ENCODE measurements at places on chromosomes 11 and 22.

- DNase-seq = no peak
Measured at GRCh38 chr11:7672276-7672959, 882 bp downstream of the CYB5R2 start.

- DNase-seq = peak; percentile 52
Measured at GRCh38 chr11:34650528-34650927, 29.6 kb downstream of the EHF start.

GRCh38 chr11:35590412-35590811, 27.8 kb upstream of the FJX1 start:
- no peak for DNase-seq

DNA sequence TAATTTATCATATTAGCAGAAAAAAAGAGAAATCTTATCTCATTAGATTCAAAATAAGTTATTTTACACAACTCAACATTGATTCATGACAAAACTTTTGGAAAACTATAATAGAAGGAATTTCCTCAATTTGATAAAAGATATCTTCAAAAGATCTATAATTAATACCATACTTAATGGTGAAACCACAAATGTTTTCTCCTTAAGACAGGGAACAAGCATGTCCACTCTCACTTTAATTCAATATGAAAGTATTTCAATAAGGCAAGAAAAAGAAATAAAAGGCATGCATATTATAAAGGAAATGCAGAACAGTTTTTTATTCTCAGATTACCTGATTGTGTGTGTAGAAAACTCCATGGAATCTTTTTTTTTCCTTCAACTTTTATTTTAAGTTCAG, 23.6 kb downstream of the MTNR1B start:
- no peak for DNase-seq

GRCh38 chr22:24503137-24503842, 8.2 kb downstream of the UPB1 start:
- DNase-seq = peak; percentile 48

GRCh38 chr11:63629426-63629825, 15.2 kb upstream of the PLAAT3 start:
- DNase-seq = no peak

GRCh38 chr11:72195518-72196270, 3.8 kb downstream of the FOLR1 start:
- no peak for DNase-seq

- DNase-seq = no peak
Measured at GRCh38 chr22:23121000-23121421, 20.8 kb downstream of the RSPH14 start.

DNA sequence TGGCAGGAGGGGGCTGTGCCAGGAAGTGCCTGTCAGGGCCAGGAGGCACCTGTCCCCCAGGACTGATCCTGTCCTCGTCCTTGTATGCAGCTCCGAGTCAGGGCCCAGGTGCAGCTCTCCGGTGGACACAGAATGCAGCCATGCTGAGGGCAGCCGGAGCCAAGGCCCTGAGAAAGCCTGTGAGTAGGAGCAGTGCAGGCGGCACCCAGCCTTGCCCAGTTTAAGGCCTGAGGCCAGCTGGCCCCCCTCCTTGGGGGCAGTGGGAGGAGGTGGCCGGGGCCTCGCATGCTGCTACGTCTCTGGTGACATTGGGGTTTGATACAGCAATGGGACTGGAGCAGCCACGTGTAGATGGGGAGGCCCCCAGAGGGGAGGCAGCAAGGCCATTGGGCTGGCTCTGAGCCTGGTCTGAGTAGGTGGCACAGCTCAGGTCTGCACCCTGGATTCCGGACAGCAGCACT, 34.9 kb downstream of the SBF1 start:
- DNase-seq = no peak

GRCh38 chr22:45254789-45255278, 14.1 kb upstream of the KIAA0930 start:
- DNase-seq = no peak

DNA sequence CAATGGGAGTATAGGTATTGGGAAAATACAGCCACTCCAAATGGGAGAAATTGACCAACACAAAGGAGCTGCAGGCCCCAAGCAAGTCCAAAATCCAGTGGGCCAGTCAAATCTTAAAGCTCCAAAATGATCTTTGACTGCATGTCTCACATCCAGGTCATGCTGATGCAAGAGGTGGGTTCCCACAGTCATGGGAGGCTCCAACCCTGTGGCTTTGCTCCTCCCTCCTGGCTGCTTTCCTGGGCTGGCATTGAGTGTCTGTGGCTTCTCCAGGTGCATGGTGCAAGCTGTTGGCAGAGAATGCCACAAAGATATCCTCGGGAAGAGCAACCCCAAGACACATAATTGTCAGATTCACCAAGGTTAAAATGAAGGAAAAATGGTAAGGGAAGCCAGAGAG, 80.8 kb downstream of the IGLL5 start:
- DNase-seq = no peak

DNA sequence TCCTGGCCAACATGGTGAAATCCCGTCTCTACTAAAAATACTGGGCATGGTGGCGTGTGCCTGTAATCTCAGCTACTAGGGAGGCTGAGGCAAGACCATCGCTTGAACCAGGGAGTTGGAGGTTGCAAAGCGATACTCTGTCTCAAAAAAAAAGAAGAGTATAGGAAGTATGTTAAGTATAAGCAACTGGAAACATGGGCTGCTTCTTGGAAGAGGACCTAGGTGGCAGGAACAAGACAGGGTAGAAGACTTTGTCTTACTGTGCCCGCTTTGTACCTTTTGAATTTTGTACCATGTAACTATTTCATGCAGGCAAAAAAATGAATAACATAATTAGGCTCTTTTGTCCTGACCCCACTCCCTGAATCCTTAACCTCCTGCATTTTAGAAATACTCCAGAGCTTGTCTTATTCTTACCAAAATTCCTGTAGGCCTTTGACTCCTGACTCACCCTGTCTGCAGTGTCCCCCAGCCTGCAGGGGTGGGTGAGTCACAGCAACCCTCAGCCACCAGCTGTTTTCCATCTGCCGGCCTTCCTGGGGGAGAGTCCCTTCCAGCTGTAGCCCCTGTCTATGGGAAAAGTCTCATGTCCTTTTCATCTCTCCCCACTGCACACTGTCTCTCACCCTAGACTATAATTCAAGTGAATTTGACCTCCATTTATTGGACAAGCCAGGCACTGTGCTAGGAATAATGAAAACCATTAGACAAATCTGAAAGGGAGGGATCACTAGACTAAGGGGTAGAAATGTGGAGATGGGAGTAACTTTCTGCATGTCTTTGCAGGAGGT, 41.8 kb downstream of the TXN2 start:
- no peak for DNase-seq

GRCh38 chr22:22547692-22548300, 11.3 kb downstream of the PRAME start:
- no peak for DNase-seq

GRCh38 chr22:27983361-27983791, 64.3 kb upstream of the PITPNB start:
- DNase-seq = no peak

DNA sequence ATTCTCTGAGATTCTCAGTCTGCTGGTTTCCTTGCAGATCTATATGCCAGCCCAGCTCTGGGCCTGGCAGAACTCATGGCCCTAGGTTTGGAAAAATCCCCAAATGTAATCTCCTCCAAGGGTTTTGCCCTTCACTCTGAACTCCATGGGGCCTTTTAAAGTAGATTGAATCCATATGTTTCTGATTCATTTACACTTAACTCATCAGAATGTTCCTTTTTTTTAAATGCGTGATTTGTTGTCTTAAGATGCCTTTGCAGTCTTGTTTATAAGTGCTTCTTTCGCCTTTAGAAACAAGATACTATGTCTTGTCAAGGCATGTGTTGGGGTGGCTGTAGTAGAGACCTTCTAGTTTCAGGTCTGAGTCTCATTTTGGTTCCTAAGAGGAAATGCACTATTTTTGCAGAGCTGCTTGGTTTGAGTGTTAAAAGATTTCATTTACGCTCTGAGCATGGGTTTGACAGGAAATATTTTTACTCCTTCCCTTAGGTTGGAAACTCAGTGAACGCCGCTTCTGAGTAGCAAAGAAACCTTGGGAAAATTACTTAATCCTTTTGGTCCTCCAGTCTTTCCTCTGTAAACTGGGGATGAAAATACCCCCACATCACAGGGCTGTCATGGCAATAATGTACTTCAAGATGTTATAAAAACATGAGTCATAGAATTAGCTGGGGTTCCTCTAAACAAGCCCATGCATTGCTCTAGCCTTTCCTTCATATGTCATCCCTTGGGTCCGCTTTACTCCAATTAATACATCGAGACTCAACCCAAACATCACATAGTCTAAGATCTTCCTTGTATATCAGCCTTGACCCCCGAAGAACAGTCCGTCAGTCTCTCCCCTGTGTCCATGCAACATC, 83.5 kb downstream of the SNX19 start:
- DNase-seq = no peak

GRCh38 chr11:2159536-2160413, 1.2 kb downstream of the INS start:
- DNase-seq = no peak

DNA sequence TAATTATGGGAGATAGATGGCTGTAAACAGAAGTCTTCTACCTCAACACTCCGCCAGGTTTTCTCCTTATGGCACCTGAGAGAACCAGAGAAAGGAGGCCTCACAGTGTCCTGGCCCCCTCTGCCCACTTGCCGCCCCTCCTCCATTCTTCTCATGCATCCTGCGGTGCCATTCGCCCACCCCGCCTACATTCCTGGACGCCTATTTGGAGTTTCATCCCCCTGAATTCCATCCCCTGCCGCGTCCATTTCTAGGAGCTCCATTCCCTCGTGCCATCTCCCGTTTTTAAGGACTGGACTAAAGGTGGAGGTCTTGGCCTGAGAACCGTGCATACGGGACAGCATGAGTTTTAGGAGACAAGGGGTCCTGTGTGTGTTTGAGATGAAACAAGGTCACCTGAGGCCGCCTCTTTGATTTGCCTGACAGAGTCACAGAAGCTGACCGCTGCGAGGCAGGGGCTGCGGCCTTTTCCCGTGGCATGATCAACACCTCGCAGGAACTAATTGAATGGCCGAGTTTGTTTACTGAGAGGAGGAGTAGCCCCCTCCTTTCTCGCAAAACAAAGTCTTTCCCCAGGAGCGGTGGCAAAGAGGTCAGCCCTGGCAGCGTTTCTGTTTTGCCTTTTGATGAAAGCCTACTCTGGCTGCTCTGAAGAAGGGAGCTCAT, 246.2 kb downstream of the ST3GAL4 start:
- no peak for DNase-seq

GRCh38 chr22:36912694-36913426, 568 bp upstream of the CSF2RB start:
- DNase-seq = no peak

GRCh38 chr11:17791144-17791543, 56.6 kb downstream of the KCNC1 start:
- DNase-seq = no peak

GRCh38 chr11:26572770-26573402, 823 bp upstream of the MUC15 start:
- no peak for DNase-seq

GRCh38 chr11:104462341-104462740, 298.4 kb upstream of the PDGFD start:
- DNase-seq = no peak

- DNase-seq = no peak
Measured at GRCh38 chr11:2933375-2934020, 4.3 kb upstream of the PHLDA2 start.

GRCh38 chr22:44588348-44588747, 90.3 kb upstream of the RTL6 start:
- no peak for DNase-seq

- DNase-seq = no peak
Measured at GRCh38 chr11:98940913-98941312, 79.8 kb upstream of the CNTN5 start.

- no peak for DNase-seq
Measured at GRCh38 chr22:27420817-27421361, 380.7 kb downstream of the MN1 start.

DNA sequence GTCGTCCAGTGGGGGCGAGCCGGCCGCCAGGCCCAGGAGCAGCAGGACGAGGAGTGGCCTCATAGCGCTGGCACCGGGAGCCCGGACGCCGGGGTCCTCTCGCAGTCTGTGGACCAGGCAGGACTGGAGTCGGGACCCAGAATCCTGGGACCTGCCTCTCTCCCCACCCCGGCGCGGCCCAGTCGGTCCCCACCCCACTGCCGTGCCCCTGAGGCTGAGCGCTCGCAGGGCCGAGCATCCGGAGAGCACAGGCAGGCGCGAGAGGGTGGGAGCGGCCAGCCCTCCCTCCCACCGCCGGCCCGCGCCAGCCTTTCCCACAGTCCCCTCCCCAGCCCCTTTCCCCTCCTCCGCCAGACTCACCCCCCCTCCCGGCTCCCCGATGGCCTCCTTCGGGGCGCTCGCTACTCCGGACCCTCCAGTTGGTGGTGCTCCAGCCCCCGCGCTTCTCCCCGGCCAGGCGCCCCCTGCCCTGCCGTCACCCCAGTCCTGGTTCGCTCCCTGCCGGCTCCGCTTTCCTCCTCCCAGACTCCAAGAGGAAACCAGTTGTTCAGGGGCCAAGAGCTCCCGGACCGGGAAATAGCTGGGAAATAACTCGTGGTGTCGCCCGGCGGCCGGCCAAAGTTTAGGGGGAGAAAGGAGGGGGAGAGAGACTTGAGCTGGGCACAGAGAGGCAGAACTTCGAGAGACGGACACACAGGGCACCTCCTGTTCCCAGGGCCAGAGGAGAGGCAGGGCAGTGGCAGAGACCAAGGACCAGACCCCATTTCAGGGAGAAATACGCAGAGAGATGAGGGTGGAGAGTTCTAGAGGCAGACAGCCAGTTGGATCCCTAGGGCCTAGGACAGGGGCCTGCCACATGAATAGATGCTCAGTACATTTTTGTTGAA, at the start of gene C1QTNF5:
Gene C1QTNF5, minus strand, starts transcription at position 549 of the 887 bp plus-strand sequence. Its CDS starts 486 bp downstream, at position 63.
- no peak for DNase-seq

- no peak for DNase-seq
Measured at GRCh38 chr11:33574331-33574730, 126.3 kb downstream of the C11orf91 start.

GRCh38 chr11:75796091-75796435, 18.9 kb upstream of the UVRAG start:
- DNase-seq = no peak

- no peak for DNase-seq
Measured at GRCh38 chr22:49853981-49854831, 562 bp downstream of the ZBED4 start.

DNA sequence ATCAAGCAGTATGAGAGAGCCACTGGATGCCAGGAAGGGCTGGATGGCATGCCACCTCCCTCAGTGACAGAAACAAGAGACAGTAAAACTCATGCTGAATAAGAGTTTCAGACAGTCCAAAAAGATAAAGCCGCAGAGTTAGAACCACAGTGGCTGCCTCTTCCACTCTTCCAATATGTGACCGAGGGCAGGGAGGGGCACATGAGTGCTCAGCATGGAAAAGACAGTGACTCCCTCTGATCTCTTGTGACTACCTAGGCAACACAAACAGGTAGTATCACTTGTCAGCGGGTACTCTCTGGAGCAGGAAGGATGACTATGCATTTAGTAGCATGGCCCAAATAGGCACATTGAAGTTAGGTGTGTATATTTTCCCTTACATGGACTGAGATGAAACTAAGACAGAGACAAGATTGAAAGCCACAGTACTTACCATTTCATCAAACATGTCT, 295.4 kb downstream of the CADM1 start:
- DNase-seq = no peak

- no peak for DNase-seq
Measured at GRCh38 chr11:69382131-69383128, 88.5 kb downstream of the MYEOV start.

- no peak for DNase-seq
Measured at GRCh38 chr22:38437416-38437815, 17.6 kb downstream of the KCNJ4 start.

All from stimulated activated CD8-positive, alpha-beta memory T cell treated with anti-CD3 and anti-CD28 coated beads, Interleukin-4, amount 100 ng/mL, for 4 hours (primary cell).